NB4 (cell line): ENCODE measurements at places on chromosomes 2 and 18.

GRCh38 chr18:69999656-70000055, 52.0 kb upstream of the CD226 start:
- no peak for DNase-seq

DNA sequence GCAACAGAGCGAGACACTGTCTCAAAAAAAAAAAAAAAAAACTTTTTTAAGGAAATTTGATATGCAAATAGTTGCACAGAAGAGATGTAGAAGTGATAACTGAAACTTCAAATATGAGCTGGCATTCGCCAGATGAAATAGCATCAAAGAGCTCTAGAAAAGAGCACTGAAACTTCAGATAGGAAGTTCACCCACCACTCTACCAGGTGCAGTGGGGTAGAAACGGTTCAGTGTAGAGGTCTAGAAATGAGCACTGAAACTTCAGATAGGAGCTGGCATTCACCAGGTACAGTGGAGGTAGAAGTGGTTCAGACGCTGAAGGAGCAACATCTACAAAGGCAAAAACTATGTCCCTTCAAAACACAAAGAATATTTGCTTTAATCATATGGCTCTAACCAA, 9.0 kb upstream of the ONECUT2 start:
- DNase-seq: no peak

- no peak for DNase-seq
These were observed 75.3 kb upstream of the TRIB2 start for GRCh38 chr2:12641441-12641840.

- DNase-seq: no peak
These were observed 9.3 kb downstream of the IL1R2 start for GRCh38 chr2:102000813-102001766.

DNA sequence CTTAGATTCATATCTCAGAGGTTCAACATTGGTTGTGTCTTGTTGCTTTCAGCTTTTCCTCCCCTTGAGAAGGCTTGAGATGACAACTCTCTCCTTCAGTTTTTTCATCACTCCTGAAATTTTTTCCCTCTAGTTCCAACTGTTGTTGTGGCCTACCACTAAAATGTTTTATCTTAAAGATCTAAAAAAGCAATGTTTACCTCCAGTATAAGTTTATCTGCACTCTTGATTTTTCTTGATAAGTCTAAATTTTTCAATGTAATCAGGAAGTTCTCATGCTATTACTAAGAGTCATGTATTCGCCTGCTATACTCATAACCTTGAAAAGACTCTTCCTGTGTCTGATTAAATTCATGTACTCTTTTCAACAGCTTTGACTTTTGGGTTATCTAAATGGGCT, 366.3 kb upstream of the TFPI start:
- no peak for DNase-seq

GRCh38 chr18:23386317-23386716, 66.8 kb upstream of the RIOK3 start:
- DNase-seq: no peak

- no peak for DNase-seq
These were observed 4.4 kb upstream of the USP40 start for GRCh38 chr2:233571001-233571400.

DNA sequence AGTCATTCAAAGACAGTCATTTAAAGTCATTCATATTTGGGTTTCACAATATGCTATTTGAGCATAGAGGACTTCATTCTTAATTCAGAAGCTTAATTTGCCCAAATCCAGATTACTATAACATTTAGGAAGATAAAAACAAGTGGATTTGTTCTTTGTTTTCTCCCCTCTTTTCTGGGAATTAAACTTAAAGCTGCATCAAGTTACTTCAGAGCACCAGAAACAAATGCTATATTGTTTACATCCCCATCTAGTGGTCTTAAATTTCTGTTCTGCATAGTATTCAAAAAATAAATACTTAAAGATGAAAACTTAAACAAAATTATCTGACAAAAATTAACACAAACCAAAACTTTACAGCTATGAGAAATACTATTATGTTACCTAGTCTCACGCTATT, 34.7 kb upstream of the MARCHF7 start:
- DNase-seq: peak; percentile 20

DNA sequence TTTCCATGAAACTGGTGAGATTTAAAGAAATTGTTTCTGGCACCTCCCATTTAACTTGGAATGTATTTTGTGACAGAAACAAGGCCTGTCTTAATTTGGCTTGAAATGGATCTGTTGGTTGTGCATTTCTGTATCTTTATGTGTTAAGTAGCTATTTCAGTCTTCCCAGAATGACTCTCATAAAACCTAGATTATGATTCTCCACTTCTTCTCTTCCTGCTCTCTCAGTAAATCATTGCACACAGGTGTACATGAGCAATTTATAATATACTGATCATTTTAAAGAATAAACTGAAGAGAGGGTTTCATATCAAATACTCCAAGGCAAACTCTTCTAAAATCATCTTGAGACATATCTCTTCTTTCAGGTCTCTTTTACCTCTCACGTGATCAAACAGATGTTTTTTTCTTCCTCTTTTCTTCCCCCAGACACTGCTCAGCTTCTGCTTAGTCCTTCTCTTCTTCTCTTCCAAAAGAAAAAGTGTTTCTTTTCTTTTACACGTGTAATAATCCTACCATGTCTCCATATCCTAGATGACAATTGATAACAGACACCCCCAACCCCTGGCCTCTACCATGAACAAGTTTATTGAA, 112.0 kb downstream of the PPP1R1C start:
- DNase-seq: no peak

- DNase-seq: no peak
These were observed 3.1 kb downstream of the DLX2 start for GRCh38 chr2:172099472-172100079.

DNA sequence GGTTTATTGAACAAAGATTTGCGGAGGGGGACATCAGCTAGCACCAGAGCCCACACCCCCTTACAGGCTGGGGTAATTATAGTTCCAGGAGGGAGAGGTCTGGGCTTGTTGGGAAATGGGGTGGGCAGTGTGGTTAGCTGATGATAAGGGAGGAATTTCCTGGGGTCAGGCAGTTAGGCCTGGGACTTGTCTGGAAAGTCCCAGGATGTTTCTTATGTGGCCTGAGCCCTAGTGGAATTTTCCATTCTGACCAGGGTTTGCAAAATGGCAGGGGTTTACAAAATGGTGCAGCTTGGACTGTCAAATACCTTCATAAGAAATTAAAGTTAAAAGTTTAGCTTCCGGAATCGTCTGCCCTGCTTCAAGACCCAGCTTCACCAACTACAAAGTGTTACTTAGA, 199.1 kb downstream of the FBXO15 start:
- no peak for DNase-seq

DNA sequence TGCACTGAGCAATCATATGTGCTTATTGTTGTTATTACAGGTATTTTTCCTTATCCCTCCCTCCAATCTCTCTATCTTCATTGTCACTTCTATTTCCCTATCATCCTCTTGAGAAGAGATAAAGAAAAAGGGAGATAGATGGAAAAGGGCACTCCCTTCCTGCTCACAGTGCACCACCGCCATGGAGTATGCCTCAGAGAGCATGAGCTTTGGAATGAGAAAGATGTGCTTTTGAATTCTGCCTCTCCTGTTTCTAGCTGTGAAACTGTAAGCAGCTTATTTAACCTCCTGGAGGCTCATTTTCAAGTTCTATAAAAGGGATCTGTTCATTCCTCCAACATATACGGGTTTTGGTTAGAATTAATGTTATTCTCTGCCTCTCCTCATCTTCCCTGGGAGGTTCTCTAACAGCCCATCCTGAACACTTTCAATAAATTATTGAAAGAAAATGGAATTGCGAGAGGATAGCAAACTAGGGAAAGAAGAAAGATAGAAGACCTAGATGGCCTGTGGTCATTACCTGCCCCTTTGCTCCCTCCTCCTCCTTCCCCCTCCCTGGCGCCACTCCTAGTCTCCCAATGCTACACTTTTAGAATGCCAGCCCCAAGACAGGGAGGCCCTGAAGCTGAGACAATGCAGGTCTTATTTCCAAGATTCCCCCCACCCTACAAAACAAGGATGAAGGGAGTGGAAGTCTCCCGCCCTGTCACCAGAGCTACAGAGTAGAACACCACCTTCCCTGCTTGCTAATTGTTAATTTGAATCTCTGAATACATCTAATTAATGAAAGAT, 37.8 kb downstream of the FIGN start:
- no peak for DNase-seq

DNA sequence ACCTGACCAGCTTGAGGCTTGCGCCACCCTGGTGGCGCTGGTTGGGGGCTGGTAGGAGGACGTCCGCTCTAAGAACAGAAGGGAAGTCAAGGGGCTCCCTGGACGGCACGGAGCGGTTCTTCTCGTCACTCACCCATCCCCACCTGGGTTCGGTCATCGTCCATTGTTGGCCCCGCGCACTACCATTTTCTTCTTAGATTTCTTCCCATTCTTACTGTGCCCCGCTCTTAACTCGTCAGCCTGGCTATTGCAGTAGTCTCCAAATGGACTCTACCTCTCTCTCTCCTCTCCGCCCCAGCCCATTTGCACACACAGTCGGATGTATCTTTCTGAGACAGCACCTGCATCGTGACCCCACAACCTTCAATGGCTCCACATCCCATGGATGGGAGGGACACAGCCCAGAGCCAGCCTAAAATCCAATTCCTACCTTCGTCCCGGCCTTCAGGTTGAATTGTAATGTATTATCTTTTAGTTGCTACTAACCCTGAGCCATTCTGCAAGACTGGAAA, 814 bp upstream of the RAB1A start:
- DNase-seq: no peak

GRCh38 chr2:37625796-37626571, 45.5 kb downstream of the CDC42EP3 start:
- no peak for DNase-seq

DNA sequence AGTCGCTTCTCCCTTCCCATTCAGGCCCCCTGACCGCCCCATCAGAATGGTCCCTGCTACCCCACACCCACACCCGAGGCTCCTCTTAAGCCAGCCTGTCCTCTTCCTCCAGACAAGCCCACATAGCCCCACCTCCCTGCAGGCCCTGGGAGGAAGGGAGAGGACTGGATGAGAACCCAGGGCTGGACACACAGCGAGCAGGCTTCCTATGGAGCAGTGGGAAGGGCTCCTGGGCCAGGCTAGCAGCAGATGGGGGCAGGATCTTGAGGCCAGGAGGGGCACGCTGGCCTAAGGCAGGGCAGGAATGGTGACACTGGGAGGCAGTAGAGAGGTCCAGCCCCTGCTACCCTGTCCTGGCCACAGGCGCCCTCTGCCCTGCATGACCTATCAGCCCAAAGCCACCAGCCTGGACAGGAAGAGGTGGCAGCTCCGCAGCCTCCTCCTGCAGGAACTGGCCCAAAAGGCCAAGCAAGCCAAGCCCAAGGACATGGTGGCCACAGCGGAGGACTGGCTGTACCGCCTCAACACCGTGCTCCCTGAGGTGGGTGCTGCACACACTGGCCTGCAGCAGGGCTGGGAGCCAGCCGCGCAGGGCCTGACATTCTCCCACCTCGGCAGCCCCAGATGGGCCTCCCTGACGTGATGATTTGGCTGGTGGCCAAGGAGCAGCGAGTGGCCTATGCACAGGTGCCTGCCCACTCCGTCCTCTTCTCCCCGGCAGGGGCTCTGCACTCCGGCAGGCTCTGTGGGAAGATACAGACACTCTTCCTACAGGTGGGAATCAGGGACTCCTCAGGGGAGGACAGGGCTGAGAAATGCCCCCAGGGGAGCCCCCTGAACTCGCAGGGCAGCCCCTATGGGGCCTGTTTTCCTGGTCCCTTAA, 43.3 kb downstream of the FER1L5 start:
- DNase-seq: no peak

DNA sequence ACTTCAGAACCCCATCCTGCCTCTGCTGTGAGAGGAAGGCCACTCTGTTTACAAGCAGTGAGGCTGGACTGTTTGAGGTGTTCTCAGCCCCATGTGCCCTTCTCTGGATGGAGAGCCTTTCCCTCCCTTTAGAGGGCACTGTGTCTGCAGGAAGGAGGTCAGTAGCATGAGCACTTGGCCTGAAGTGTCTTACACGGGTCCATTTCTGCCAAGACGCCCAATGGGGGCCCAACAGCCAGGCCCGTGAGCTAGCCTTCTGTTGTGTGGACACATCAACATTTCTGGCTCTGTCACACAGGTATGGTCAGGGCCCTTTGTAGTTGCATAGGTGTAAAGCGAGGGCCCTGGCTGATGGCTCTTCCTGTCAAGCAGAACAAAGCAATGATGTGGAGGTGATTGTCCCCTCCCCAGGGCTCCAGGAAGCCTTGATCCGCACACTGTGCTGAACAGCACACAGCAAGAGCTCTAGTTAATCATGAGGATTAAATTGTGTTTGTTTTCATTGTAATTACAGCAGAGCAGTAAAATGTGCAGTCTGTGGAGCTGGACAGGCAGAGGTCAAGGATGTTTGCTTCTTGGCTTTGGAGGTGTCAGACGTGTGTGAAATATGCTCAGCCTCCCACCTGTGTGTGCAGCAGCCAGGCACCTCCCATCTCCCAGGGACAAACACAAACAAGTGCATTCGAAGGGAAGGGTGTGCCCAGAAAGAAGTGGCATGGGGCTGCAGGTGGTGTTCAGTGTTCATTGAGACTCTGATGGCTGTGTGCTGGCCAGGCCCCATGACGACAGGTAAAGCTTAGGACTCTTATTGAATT, 132.1 kb downstream of the SH3RF3 start:
- DNase-seq: peak; percentile 62

DNA sequence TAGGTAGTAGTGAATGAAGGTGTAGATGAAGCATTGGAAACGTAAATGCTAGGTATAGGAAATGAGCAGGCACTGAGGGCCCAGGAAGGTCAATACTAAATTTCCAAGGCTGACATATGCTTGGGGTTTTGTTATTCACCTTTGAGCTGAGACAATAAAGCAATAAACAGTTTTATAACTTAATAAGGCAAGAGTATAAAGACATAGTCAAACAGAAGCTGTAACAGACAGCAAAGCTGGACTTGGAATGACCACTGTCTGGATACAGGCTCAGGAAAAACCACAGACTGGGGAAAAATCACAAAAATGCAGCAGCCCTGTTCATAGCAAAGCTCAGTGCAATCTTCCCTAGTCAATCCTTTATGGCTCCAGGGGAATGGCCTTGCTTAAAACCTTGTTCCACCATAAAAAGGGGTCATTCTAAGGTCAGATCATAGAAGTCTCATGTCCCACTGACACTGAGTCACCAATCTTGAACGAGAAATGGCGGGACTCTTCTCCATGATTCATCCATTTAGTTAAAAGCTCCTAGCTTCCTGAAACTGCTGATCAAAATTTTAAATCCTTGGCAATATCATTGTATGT, 493.3 kb downstream of the CMPK2 start:
- no peak for DNase-seq

DNA sequence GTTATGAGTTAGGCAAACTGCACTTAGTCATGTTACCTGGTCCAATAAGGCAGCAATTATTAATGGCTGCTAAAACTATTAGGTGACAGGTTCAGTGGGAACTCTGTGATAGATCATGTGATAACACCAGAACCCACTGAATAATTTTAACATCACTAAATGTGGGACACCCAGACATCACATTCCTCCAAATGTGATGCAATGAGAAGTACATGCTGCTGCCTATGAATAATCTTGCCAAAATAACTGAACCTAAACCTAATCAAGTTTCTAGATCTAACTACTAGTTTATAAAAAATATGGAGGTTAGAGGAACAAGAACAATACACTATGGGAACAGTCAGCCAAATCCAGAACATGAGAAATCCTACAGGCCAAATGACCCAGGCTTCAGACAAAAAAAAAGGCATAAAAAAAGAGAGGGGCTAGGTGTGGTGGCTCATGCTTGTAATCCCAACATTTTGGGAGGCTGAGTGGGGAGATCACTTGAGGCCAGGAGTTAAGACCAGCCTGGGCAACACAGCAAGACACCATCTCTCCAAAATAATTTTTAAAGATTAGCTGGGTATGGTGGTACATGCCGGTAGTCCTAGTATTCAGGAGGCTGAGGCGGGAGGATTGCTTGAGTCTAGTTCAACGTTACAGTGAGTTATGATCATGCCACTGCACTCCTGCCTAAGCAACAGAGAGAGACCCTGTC, 7.0 kb upstream of the ACTR2 start:
- no peak for DNase-seq
